Stimulated activated CD8-positive, alpha-beta memory T cell treated with anti-CD3 and anti-CD28 coated beads, Interleukin-2, amount 100 ng/mL, for 48 hours (primary cell): ENCODE measurements at places on chromosomes 3 and 15.

DNA sequence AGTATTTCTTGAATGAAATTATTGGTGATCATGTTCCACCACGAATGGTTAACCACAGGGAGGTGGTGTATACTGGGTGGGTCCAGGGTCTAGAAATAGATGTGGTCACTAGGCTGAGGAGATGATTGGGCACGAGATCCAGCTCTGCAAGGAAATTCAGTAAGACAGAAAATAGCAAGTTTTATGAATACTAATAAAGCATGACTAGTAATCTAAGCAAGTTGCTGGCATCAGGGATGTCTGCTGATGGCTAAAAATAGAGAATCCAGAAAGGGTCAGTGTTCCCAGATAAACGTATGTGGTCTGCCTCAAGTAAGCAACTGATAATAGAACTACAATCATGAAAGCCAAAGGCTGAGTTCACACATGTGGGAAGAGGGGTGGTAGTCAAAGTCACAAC lies 108.3 kb upstream of the FRMD4B start:
- no peak for DNase-seq

DNA sequence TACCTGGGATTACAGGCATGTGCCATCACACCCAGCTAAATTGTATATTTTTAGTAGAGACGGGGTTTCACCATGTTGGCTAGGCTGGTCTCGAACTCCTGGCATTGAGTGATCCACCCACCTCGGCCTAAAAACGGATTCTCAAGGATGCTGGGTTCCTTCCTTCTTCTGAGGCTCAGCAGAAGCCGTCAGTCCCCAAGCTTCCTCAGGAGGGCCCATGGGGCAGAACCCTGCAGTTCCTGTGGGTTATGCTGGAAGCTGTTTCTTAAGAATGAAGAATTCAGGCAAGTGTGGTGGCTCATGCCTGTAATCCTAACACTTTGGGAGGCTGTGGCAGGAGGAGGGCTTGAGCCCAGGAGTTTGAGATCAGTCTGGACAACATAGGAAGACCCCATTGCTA lies 29.0 kb upstream of the ZNF710 start:
- DNase-seq, result no peak

- no peak for DNase-seq
These were observed 58.7 kb upstream of the TBC1D5 start for GRCh38 chr3:17801131-17801530.

- no peak for DNase-seq
These were observed 43.3 kb downstream of the ADPGK start for GRCh38 chr15:72740219-72740618.

GRCh38 chr15:97236140-97236539 lies 724.4 kb upstream of the ARRDC4 start:
- no peak for DNase-seq

DNA sequence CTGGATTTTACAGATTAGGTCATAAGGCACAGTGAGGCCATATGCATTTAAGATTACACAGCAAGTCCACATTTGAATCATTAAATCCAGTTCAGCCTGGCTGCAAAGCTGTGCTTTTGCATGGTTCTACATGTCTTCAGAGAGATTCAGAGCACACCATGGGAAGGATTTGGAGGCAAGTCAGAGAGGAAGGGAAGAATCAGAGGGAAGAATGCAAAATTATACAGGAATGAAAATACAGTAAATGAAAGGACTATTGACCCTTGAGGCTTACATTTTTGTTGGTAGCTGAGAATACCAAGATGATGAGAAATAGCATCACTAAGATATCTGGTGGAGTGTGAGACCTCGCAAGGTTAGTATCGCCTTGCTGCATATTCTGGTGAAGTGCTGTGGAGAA lies 13.9 kb downstream of the FILIP1L start:
- no peak for DNase-seq

- no peak for DNase-seq
These were observed 11.5 kb downstream of the HTD2 start for GRCh38 chr3:58317811-58318210.

- DNase-seq, result no peak
These were observed 264.4 kb downstream of the CHL1 start for GRCh38 chr3:461006-461405.

DNA sequence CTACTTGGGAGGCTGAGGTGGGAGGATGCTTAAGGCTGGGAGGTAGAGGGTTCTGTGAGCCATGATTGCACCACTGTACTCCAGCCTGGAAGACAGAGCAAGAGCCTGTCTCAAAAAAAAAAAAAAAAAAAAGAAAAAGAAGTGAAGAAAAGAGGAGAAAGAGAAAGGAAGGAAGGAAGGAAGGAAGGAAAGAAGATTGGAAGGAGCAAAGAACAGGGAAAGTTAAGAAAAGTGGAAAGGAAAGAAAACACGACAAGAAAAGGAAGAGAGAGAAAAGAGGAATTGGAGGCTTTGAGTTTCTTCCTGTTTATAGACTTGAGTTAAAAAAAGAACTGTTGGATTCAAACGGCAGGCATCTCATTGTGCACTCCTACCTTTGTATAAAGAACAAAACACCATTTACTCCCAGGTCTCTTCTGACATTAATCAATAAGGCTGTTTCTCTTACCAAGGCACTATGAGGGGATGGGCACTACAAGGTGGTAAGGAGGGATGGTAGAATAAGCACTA lies 73.5 kb downstream of the EDEM1 start:
- DNase-seq, result no peak
